Gastroesophageal sphincter (tissue), 4 donors: ENCODE measurements at places on chromosomes 3 and 15.

DNA sequence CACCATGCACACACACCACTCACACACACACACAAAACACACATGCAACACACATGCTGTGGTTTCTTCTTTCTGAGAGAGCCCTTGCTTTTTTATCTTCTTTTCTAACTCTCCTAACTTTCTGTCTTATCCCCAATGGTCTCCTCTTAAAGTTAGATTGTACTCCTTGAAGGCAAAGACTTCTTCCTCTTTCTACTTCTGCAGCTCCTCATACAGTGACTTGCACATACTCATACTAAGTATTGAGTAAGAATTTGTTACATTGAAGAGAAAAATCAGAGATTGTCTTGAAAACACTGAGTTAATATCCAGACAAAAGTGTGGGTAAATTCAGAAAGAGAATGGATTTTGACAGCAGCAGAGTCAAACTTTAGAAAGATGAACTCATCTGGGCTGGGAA, 64.4 kb downstream of the GTPBP8 start:
- no peak for ATAC-seq

DNA sequence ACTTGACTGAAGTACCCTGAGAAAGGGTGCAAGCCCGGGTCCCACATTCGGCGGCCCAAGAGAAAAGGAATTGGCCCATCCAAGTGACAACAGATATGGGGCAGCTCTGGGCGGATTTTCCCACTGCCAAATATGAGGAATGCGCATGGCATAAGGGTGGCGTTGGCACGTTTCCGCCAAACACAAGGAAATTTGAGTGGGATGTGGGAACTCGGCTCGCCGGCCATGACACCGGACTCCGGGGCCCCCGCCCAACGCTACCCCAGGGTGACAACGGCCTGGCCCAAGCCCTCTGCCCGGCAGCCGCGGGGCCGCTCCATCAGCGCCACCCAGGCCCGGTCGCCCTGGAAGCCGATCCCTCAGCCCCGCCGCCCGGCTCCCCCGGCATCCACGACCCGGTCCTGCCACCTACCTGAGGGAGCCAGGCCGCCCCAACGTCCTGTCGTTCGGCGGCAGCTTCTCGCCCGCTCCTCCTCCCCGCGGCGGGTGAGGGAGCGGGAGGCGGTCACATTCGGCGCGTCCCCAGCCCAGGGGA, 449 bp downstream of the RAF1 start:
- peak; percentile 66 for ATAC-seq

DNA sequence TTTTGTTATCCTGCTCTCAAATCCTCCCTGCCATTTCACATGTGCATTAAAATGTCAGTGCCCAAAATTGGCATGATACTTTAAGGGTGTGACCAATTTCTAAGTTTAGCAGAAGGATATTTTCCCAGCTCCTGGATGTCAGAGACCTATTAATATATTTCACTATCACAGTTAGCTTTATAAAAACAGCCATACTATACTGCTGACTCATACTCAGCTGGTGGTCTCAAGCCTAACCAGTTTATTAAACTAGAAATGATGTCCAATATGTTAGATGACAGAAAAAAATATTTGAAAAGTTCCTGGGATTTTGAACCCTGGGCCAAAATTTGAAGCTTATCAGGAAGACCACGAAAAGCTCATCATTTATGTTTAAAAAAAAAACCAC, 60.9 kb upstream of the ZNF280D start:
- no peak for ATAC-seq

DNA sequence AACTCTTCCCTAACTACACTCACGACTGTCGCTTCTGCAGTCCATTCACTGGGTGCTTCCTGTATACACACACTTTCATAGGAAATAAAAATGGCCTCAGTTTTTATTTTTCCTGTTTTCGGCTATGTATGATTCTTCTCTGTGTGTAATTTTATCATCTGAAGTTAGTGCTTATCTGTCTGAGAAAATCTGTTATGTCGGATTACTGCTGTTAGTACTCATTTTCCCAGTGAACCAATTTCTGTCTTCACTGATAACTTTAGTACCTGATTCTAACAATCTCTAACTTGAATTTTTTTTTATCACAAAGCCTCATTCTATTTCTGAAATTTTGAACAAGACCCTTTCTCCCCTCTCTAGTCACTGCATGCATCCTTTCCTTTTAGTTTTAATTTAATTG, 20.9 kb downstream of the RAB5A start:
- ATAC-seq = no peak

DNA sequence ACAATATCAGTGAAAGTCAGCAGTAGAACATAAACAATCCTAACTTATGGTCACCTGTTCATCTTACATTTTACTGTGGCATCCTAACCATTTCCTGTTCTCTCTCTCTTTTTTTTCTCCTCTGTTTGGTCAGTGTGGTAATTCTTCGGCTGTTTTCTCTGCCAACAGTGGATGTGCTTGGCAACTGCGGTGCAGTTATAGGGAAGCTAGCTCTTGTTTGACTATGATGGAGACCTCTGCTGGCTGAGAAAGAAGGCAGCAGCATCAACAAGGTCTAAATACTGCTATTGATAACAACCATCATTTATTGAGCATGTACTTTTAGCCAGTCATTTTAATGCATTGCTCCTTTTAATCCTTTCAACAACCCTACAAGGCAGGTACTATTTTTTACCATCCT, 723 bp upstream of the DRD3 start:
- no peak for ATAC-seq

- no peak for ATAC-seq
Observed at GRCh38 chr3:166570102-166570501, 732.9 kb upstream of the BCHE start.

DNA sequence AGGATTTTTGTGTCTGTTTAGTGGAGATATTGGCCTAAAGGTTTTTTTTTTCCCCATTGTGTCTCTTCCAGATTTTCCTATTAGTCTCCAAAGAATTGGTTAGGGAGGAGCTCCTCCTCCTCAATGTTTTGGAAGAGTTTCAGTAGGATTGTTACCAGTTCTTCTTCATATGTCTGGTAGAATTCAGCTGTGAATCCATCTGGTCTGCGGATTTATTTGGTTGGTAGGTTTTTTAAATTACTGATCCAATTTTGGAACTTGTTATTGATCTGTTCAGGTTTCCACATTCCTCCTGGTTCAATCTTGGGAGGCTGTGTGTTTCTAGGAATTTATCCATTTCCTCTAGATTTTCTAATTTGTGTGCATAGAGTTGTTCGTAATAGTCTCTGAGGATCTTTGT, 222.2 kb downstream of the CLSTN2 start:
- no peak for ATAC-seq

- no peak for ATAC-seq
Observed at GRCh38 chr3:32759342-32759741, 58.5 kb upstream of the TRIM71 start.

- ATAC-seq = no peak
Observed at GRCh38 chr3:15708882-15709677, 88.7 kb downstream of the ANKRD28 start.

- no peak for ATAC-seq
Observed at GRCh38 chr3:123054109-123054778, 12.6 kb upstream of the PDIA5 start.

DNA sequence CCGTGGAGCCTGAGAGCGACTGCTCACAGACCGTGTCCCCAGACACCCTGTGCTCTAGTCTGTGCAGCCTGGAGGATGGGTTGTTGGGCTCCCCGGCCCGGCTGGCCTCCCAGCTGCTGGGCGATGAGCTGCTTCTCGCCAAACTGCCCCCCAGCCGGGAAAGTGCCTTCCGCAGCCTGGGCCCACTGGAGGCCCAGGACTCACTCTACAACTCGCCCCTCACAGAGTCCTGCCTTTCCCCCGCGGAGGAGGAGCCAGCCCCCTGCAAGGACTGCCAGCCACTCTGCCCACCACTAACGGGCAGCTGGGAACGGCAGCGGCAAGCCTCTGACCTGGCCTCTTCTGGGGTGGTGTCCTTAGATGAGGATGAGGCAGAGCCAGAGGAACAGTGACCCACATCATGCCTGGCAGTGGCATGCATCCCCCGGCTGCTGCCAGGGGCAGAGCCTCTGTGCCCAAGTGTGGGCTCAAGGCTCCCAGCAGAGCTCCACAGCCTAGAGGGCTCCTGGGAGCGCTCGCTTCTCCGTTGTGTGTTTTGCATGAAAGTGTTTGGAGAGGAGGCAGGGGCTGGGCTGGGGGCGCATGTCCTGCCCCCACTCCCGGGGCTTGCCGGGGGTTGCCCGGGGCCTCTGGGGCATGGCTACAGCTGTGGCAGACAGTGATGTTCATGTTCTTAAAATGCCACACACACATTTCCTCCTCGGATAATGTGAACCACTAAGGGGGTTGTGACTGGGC, 7.3 kb downstream of the FAM131A start:
- no peak for ATAC-seq

- ATAC-seq = no peak
Observed at GRCh38 chr3:178551916-178552321, 15.7 kb downstream of the KCNMB2 start.

- no peak for ATAC-seq
Observed at GRCh38 chr15:80878867-80879250, 99.7 kb downstream of the CEMIP start.

- ATAC-seq = no peak
Observed at GRCh38 chr15:67685008-67685599, 140.2 kb upstream of the SKOR1 start.

- ATAC-seq = peak; percentile 43
Observed at GRCh38 chr15:94840794-94841783, 609.7 kb downstream of the MCTP2 start.

GRCh38 chr3:7546253-7546652, 685.3 kb downstream of the GRM7 start:
- ATAC-seq = no peak

DNA sequence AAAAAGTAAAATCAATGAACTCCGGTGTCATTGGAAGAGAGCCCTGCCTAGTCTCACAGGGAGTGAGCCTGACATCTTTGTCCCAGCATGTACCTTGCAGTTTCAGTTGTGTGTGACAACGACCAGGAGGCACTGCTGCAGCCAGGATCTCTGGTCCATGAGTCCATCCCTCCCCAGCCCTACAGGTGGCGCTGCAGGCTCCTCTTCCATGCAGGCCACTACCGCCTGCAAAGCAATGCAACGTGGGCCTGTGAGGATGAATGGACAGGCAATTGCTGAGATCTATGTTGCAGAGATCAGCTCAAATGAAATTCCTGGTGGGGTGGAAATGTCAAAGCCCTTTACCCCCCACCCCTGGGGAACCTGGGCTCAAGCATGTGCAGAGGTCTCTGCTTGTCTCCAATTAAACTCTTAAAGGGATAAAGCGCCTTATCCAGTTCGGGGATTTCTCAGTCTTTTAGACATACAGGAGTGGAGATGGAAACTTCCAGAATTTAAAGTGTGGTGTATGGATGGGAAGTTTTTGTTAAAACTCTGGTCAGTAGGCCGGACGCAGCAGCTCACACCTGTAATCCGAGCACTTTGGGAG, 35.8 kb downstream of the TKT start:
- peak; percentile 83 for ATAC-seq

DNA sequence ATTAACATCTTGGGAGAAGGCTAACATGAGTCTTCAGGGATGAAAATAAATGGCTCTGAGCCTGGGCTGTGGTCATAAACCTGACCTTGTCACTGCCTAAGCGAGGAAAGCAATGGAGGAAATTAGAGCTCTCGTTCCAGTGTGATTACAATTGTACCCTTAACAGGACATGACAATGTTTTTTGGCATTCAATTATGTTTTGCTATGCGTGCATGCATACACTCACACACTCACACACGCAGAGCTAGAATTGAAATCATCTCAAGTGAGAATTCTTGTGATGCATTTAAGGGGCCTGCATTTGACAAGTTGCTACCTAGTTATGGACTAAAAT, 24.1 kb downstream of the ZNF80 start:
- no peak for ATAC-seq

DNA sequence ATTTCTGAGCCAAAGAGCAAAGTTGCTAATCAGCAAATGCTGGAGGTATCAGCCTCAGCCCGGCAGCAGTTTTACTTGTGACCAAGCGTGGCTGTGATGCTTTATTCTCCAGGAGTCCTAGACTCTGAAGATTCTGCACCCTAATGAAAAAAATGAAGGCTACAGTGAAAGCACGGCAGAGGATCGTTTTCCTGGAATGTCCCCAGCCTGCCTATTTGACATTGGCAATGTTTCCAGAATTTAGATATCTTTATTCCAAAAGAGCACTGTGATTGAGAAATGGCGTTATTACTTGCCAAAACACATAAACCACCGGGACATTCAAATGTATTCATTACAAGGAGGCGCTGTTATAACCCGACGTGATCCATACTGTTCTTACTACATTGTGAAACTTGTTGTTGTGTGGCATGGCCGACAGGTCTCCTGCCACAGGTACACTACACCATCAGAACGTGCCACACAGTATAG, 263.8 kb downstream of the SLCO3A1 start:
- peak; percentile 50 for ATAC-seq

DNA sequence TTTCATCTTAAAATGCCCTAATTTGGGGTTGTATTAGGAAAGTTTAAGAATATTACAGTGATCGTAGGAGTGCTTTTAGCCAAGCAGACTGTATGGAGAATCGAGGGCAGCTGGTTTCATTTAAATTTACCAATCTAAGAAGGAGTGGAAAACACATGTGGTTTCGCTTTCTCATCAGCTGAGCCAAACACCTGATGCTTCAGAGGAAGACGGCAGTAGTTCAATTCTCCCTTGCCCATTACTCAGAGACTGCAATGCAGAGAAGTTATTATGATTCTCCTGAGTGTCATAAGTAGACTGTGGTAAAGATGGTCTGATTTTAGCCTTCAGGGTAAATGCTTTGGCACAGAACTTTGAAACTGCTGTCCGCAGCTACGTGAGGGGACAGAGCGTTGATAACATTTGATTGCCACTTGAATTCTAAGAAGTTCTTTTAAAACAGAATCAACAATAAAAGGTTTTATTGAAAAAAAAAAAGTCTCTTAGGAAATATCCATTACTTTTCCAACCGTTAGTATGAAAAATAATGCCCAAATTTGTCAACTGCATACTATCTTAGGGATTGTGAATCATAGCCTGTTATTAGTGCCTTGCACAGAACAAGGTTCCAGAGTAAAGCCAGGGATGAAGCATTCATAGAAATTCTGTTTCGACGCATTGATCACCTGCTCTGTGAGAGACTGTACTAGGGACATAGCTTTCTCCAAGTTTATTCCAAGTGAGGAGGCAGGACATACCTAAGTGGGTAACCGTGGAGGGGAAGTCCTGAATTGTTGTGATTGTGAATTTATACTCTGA, 25.6 kb downstream of the LYSMD4 start:
- no peak for ATAC-seq

- ATAC-seq = no peak
Observed at GRCh38 chr3:16179771-16180736, 5.6 kb downstream of the GALNT15 start.

- no peak for ATAC-seq
Observed at GRCh38 chr3:119642746-119643473, 17.5 kb downstream of the POPDC2 start.

GRCh38 chr3:29138171-29138570, 142.7 kb upstream of the RBMS3 start:
- ATAC-seq = no peak

GRCh38 chr3:45506084-45506483, 88.5 kb upstream of the LIMD1 start:
- ATAC-seq = no peak

DNA sequence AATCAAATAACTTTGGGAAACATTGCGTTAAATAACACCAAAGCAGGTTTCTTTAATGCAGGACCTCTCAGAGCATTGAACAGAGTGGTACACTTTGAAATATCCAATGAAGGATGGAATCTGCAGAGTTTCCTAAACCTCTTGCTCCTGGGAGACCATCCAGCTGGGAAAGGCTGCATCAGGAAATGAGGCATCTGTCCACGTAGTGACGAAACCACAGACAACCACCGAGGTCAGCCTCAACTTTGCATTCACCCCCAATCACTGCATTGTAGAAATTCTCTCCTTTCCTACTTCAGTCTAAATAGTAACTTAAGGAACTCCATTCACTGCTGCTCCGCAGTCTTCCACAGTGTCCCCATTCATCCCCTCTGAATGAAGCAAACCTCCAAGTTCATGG, 41.5 kb upstream of the CDV3 start:
- no peak for ATAC-seq
